A549 treated with CORT108297 at 1 μM for 4 hours (cell line): ENCODE measurements at places on chromosomes 3 and 15. TPM values are rescaled to one million over a fixed set of nuclear protein-coding genes. Genes with fewer than 3 reads are reported as not detected.

The STXBP5L gene
- 0.07 TPM in 1 of 5 replicates, not detected in the others for total RNA-seq

The AP3B2 gene
- total RNA-seq: 0.57 to 0.94 TPM (median 0.74 TPM) in 5 replicates

The FAM240A gene
- total RNA-seq: not detected in 5 replicates

The STARD5 gene
- total RNA-seq: 1.5 to 2.3 TPM (median 2.0 TPM) in 5 replicates

The MGLL gene
- total RNA-seq: 60.5 to 82.6 TPM (median 67.2 TPM) in 5 replicates

The SLC22A13 gene
- 0.05 to 0.13 TPM (median 0.08 TPM) in 5 replicates for total RNA-seq

The CKMT1B gene
- total RNA-seq: 3.1 to 4.2 TPM (median 3.8 TPM) in 5 replicates

The SERPINI2 gene
- not detected in 5 replicates for total RNA-seq

The PTPRG gene
- 1.6 to 2.8 TPM (median 2.6 TPM) in 5 replicates for total RNA-seq

The GHSR gene
- not detected in 5 replicates for total RNA-seq

The SNTN gene
- total RNA-seq: not detected in 5 replicates

The CX3CR1 gene
- 0.05 to 0.12 TPM (median 0.05 TPM) in 3 of 5 replicates, not detected in the others for total RNA-seq

The LOXL1 gene
- 0.47 to 0.82 TPM (median 0.59 TPM) in 5 replicates for total RNA-seq

The TMEM212 gene
- total RNA-seq: not detected in 5 replicates

The CHRM5 gene
- 0.02 TPM in 3 of 5 replicates, not detected in the others for total RNA-seq

The TRMT10C gene
- total RNA-seq: 31.4 to 36.3 TPM (median 35.7 TPM) in 5 replicates

The CSPG4 gene
- 0.06 to 0.12 TPM (median 0.10 TPM) in 5 replicates for total RNA-seq

The EFHB gene
- total RNA-seq: 0.29 to 1.2 TPM (median 0.72 TPM) in 5 replicates

The ESYT3 gene
- total RNA-seq: 0.63 to 1.2 TPM (median 0.85 TPM) in 5 replicates

The POMGNT2 gene
- total RNA-seq: 6.3 to 9.5 TPM (median 8.7 TPM) in 5 replicates

The GABRB3 gene
- 59.5 to 88.1 TPM (median 75.3 TPM) in 5 replicates for total RNA-seq

The CCR1 gene
- total RNA-seq: not detected in 5 replicates

The MLF1 gene
- total RNA-seq: 22.3 to 25.4 TPM (median 24.4 TPM) in 5 replicates

The TRPM1 gene
- not detected in 5 replicates for total RNA-seq

The REC114 gene
- total RNA-seq: 0.17 TPM in 1 of 5 replicates, not detected in the others

The GOLGA8T gene
- total RNA-seq: 0.90 to 1.8 TPM (median 1.7 TPM) in 5 replicates

The GPR149 gene
- not detected in 5 replicates for total RNA-seq
